K562 (cell line): ENCODE measurements at places on chromosomes 12 and 14. TPM values are rescaled to one million over a fixed set of nuclear protein-coding genes. Genes with fewer than 3 reads are reported as not detected.

DNA sequence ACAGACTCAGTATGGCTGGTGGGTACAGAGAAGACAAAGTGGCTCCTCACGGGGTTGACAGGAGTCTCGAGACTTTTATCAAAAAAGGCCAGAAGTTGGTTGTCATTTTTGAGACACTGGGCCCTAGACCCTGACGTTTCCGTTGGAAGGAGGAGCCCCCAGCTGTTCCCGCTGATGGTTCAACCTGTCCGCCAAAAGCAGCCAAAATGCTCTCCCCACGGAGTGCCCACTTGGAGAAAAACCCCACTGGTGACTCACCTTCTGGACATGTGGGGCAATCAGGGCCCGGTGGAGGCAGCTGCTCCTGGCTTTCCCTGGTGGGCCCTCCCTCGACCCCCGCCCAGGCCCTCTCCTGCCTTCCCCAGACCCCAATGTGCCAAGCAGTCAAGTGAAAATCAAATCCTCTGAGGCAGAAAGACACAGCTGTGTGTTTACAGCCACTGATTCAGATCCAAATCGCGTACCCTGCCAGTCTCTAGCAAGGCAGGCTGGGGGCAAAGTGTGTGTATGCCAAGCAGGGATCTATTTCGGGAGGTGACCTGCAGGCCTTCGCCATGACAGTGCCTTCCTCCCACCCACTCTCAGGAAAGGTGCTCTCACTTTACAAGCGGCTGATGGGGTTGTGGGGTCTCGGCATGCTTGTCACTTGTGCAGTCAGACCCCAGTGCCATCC lies 347.4 kb downstream of the DPF3 start:
- H3K36me3 ChIP-seq: no peaks in the 10 kb centered on the region
- H3K4me3 ChIP-seq: no peak overlapping the region
- DNase-seq: no peak
- no peak overlapping the region for H3K27ac ChIP-seq
- H3K4me1 ChIP-seq: no peaks in the 10 kb centered on the region

- H3K27ac ChIP-seq: no peak overlapping the region
- H3K4me1 ChIP-seq: no peaks in the 10 kb centered on the region
- H3K27me3 ChIP-seq: peaks cover 6% of the 10 kb centered on the region; the same call in 1 of the 2 replicates
Measured at GRCh38 chr14:94897082-94897481, 127.2 kb upstream of the GSC start.

DNA sequence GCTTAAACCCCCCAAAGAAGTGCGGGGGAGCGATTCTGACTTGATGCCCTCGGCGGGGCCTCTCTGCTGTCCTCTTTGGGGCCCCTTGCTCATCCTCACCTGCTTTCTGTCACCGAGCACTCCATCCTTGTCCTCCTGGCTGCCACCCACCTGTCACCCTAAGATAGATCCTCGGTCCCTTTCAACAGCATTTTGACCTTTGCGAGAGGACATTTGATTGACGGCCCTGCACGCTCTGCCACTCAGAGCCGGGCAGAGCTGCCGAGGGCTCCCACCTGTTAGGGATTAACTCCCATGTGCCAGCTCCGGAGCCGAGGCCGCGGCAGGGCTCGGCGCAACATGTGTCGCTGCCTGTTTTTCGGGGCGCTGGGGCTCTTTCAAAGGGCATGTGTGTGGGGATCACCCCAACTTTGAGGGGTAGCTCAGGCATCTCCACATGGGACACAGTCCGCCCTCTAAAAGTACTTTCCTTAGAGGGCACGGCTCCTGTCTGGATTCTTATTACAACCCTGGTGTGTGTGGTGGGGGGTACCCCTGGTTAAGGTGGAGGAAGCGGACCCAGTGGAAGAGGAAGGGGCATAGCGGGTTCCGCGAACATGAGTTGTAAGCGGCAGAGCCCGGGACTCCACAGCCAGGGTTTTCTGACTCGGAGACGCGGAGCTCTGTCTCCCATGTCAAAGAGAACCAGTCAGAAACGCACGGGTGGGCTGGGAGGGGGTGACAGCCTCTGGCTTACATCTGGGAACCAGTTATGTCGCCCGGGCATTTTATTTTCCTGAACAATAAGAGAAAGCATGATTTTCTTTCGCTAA lies 811 bp upstream of the MEG3 start:
- no peak overlapping the region for H3K4me3 ChIP-seq
- no peak for DNase-seq
- peaks cover 4% of the 10 kb centered on the region; the same call in 1 of the 3 replicates for H3K4me1 ChIP-seq
- no peaks in the 10 kb centered on the region for H3K36me3 ChIP-seq
- H3K27me3 ChIP-seq: no peaks in the 10 kb centered on the region
- H3K27ac ChIP-seq: no peak overlapping the region

The ENDOU gene
- not detected in 2 replicates for total RNA-seq

DNA sequence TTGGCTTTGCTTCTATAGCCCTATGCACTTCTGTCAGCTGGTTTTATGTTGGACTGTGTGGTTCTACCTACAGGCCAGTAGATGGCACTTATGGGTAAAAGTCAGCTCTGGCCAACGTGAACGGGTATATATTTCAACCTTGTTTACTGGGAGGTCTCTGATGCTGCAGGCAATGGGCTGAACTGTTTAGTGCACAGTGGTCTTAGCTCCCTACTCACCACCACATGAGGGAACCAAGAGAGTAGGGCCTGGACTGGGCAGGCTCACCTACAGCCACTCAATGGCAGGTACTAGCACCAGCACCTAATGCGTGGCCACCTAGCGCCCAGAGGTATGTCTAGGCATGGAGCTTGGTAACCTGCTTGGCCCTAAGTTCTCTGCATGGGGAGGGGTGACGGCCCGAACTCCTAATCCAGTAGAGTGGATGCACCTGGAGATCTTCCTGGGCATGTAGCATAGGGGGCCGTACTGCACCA lies 481.8 kb downstream of the TMEM117 start:
- H3K27ac ChIP-seq: no peak overlapping the region
- no peaks in the 10 kb centered on the region for H3K36me3 ChIP-seq
- no peak for DNase-seq
- H3K4me3 ChIP-seq: no peak overlapping the region

DNA sequence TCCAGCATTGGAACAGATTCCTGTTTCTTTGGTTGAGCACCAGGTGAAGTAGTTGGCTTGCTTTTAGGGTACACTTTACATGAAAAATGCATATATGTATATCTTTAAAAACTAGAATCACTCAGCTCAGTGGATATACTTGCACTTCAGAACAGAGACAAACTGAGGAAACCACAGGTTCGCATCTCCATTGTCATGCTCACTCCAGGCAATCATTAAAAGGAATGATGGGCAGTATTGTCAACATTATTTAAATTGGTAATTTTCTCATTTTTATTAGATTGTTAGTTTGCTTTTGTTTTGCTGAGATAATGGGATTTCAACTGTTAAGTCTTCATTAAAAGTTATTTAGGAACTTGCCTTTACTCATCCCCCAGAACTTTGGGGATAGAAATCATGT lies 71.0 kb upstream of the NELL2 start:
- H3K36me3 ChIP-seq: no peaks in the 10 kb centered on the region
- no peak overlapping the region for H3K27ac ChIP-seq
- H3K4me1 ChIP-seq: no peaks in the 10 kb centered on the region
- H3K27me3 ChIP-seq: no peaks in the 10 kb centered on the region
- DNase-seq: no peak
- H3K4me3 ChIP-seq: no peak overlapping the region

The KLRC1 gene
- total RNA-seq: not detected in 2 replicates

The SERPINA3 gene
- total RNA-seq: 2.3 and 2.8 TPM in 2 replicates

- no peak overlapping the region for H3K4me3 ChIP-seq
- H3K27ac ChIP-seq: no peak overlapping the region
- H3K27me3 ChIP-seq: peaks cover 3% of the 10 kb centered on the region; the same call in 1 of the 2 replicates
- no peak for DNase-seq
- H3K4me1 ChIP-seq: no peaks in the 10 kb centered on the region
- no peaks in the 10 kb centered on the region for H3K36me3 ChIP-seq
Measured at GRCh38 chr14:72683787-72684186, 210.1 kb downstream of the DPF3 start.

DNA sequence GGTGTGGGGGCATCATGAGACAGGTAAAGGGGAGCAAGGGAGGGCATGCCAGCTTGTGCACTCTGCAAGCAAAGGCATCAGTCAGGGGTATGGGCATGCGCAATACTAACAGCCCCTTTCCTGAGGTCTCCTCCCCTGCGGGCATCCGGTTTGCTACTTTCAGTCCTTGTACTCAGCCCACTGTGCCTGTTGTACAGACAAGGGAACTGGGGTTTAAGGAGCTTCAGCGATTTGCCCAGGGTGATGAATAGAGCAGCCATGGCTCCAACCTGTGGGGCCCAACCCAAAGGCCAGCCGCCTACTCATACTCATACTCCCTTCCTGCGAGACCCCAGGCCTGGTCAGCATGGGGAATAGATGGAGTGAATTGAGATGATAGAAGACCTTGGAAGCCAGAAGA lies 66.7 kb downstream of the GALNT16 start:
- no peak overlapping the region for H3K27ac ChIP-seq
- peaks cover 8% of the 10 kb centered on the region for H3K27me3 ChIP-seq
- H3K4me1 ChIP-seq: no peaks in the 10 kb centered on the region; the same call in 1 of the 2 replicates
- H3K4me3 ChIP-seq: no peak overlapping the region

GRCh38 chr12:14923944-14924343 lies 14.4 kb downstream of the ERP27 start:
- H3K4me3 ChIP-seq: no peak overlapping the region
- no peaks in the 10 kb centered on the region for H3K36me3 ChIP-seq
- H3K27me3 ChIP-seq: no peaks in the 10 kb centered on the region
- no peak for DNase-seq
- no peak overlapping the region for H3K27ac ChIP-seq

DNA sequence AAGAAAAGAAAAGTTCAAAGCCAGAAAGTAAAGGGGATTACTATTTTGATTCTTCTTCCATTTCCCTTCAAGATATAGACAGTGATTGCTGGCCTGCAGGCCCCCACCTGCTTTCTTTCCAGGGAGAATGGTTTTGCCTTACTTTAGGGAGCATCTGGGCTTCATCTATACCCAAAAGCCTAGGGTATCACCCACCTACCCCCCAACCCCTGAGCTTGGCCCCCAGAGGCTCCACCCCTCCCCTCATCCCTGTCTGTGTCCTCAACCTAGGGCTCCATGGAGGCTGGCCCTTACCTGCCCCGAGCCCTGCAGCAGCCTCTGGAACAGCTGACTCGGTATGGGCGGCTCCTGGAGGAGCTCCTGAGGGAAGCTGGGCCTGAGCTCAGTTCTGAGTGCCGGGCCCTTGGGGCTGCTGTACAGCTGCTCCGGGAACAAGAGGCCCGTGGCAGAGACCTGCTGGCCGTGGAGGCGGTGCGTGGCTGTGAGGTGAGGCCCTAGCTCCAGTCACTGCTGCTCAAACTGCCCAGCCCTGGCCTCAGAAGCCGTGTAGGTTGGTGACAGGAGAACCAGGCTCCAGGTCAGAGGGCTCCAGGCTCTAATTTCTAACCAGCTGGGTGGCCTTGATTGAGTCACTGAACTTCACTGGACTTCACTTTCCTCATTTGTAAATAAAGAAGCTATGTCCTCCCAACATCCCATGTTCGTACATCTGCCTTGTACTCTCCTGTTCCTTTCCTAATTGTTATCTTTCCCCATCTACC lies 13.6 kb downstream of the ARHGEF40 start:
- H3K36me3 ChIP-seq: no peaks in the 10 kb centered on the region
- H3K4me1 ChIP-seq: peaks cover 4% of the 10 kb centered on the region
- H3K27me3 ChIP-seq: no peaks in the 10 kb centered on the region
- no peak overlapping the region for H3K27ac ChIP-seq
- no peak for DNase-seq

The TAS2R43 gene
- total RNA-seq: not detected in 2 replicates

The YLPM1 gene
- total RNA-seq: 28.8 and 32.6 TPM in 2 replicates

DNA sequence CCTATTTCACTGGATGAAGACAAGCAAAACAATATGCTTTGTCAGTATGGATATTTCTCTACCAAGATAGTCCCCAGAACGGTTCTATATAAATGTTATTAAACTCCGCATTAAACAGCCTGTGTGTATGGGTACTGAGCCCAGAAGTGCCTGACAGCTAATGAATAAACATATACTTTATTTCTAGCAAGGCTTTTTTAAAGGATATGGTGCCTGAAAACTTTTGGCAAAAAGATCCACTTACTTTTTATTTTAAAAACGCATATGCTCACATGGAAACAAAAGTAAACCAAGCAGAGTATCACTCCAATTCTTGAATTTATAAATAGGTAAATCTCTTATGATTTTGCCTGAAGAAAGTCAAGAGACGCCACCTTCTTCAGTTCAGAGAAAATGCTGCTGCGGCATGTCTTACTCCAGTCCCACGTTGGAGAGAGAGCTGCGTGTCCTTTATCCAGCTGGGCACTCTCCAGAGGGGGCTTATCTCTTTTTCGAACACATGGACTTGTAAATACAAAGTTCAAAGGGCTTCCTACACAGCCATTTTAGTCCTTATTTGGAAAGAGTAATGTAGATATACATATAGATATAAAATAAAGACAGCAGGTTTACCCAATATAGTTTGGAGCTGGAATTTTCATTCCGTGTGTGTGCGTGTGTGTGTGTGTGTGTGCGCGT lies 264.2 kb downstream of the ADAMTS20 start:
- no peaks in the 10 kb centered on the region for H3K36me3 ChIP-seq

The ACSS3 gene
- 0.36 and 0.40 TPM in 2 replicates for total RNA-seq
